ENCODE measurements at places on chromosomes 11 and 22. TPM values are rescaled to one million over a fixed set of nuclear protein-coding genes. Genes with fewer than 3 reads are reported as not detected.

STARD10 gene
- total RNA-seq = 57.1 TPM

GRCh38 chr22:34045311-34045710 lies 125.0 kb upstream of the LARGE1 start:
- H3K27me3 ChIP-seq = no peaks in the 10 kb centered on the region
- H3K4me1 ChIP-seq = no peaks in the 10 kb centered on the region
- DNase-seq = no peak
- H3K27ac ChIP-seq = no peak overlapping the region
- H3K36me3 ChIP-seq = no peaks in the 10 kb centered on the region
- H3K4me3 ChIP-seq = no peak overlapping the region

DNA sequence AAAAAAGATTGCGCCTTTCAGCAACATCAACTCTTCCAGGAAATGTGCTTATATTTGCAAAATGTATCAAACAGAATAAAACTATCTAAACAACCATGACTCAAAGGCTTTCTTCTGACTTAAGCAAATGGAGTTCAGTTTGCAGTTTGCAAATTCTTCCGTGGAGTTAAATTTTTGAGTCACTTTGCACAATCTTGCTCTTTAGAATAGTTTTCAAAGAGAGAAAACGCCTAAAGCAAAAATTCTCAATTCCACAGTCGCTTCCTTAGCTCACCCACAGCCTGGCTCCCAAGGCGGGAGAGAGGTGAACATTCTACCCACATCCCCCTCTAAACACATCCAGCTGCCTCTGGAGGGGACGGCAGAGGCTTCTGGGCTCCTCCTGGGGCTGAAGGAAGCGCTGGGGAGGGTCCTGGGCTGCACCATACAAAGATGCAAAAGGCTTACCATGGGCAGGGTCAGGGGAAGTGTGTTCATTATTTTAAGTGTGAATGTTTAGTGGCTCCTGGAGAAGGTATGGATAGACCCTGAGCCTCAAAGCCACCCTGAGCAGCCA lies 1487.3 kb downstream of the TBC1D22A start:
- no peak overlapping the region for H3K4me3 ChIP-seq
- H3K27ac ChIP-seq = no peak overlapping the region
- no peaks in the 10 kb centered on the region for H3K36me3 ChIP-seq

- H3K4me1 ChIP-seq = peaks cover 27% of the 10 kb centered on the region
- peak overlapping the region; percentile 64 for H3K27ac ChIP-seq
- H3K4me3 ChIP-seq = no peak overlapping the region
- H3K36me3 ChIP-seq = no peaks in the 10 kb centered on the region
These were observed 16.2 kb upstream of the ACCSL start for GRCh38 chr11:44031549-44031948.

DNA sequence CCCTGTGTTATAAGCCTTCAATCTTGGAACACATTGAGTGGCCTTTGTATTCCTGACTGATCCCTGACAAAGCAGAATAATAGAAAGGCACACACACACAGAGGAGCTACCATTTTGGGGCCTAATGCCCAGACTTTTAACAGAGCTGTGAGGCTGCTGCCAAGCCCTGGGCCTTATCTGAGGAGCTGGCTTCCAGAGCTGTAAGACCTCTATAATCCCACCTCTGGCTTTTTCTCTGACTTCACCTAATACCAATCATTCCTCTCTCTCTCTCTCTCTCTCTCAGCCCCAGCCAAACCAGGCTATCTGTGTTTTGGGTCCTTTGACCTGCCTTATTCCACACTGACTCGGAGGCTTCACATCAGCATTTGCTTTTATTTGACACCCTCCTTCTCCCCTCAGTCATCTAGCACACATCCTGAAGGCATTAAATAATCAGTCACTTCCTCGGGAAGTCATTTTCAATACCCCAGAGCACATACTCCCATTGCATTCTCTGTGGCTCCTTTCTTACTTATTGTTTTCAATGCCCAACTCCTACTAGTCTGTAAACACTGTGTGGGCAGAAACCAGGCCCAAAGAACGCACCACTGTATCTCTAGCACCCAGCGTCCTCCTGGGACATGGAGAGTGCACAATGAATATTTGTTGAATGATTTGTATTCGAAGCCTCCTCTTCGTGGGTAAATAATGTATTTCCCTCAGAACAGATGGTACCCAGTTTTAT lies 21.2 kb upstream of the TRIM44 start:
- no peaks in the 10 kb centered on the region for H3K36me3 ChIP-seq
- H3K4me3 ChIP-seq = no peak overlapping the region
- H3K27me3 ChIP-seq = no peaks in the 10 kb centered on the region
- no peaks in the 10 kb centered on the region for H3K4me1 ChIP-seq
- no peak overlapping the region for H3K27ac ChIP-seq
- no peak for DNase-seq

DNA sequence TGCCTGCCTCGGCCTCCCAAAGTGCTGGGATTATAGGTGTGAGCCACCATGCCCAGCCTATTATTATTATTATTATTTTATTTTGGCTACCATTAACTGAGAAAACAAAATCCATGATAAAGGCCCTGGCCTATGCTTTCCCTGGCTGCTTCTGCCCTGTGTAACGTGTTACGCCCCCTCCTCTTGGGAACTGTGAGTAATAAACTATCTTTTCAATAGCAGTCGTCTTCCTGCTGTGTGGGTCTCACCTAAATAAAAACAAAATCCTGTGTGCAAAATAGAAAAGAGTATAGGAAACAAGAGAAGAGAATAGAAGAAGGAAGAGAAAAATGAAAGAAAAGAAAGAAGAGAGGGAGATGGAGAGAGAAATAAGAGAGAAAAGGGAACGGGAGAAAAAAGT lies 237.0 kb downstream of the MIAT start:
- DNase-seq = no peak
- H3K27ac ChIP-seq = peak overlapping the region; percentile 76
- H3K4me1 ChIP-seq = peaks cover 41% of the 10 kb centered on the region
- H3K36me3 ChIP-seq = no peaks in the 10 kb centered on the region
- no peak overlapping the region for H3K4me3 ChIP-seq

BIRC2 gene
- total RNA-seq = 32.7 TPM

NAGA gene
- 28.6 TPM for total RNA-seq

APOA4 gene
- total RNA-seq = not detected

GRCh38 chr11:109970516-109971183 lies 122.5 kb upstream of the ZC3H12C start:
- H3K27ac ChIP-seq = no peak overlapping the region
- no peaks in the 10 kb centered on the region for H3K4me1 ChIP-seq
- DNase-seq = no peak
- no peaks in the 10 kb centered on the region for H3K36me3 ChIP-seq
- no peak overlapping the region for H3K4me3 ChIP-seq

DNA sequence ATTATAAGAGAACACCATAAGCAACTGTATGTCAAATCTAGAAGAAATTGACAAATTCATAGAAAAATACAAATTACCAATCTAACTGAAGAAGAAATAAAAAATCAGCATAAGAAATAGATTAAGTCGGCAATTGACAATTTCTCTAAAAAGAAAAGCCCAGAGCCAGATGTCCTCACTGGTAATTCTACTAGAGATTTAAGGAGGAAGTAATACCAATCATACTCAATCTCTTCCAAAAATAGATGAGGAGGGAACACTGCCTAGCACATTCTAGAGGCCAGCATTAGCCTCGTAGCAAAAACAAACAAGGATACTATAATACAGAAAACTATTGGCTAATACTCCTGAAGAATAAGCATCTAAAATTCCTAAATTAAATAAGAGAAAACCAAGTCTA lies 40.4 kb upstream of the IGLL5 start:
- no peaks in the 10 kb centered on the region for H3K36me3 ChIP-seq
- DNase-seq = no peak
- H3K27ac ChIP-seq = no peak overlapping the region
- H3K27me3 ChIP-seq = no peaks in the 10 kb centered on the region
- H3K4me3 ChIP-seq = no peak overlapping the region

GRCh38 chr22:20012741-20013331 lies 3.8 kb downstream of the ARVCF start:
- no peaks in the 10 kb centered on the region for H3K27me3 ChIP-seq
- DNase-seq = no peak
- no peak overlapping the region for H3K4me3 ChIP-seq
- H3K4me1 ChIP-seq = peaks cover 21% of the 10 kb centered on the region

F2 gene
- not detected for total RNA-seq

- DNase-seq = peak; percentile 90
- no peaks in the 10 kb centered on the region for H3K27me3 ChIP-seq
- H3K36me3 ChIP-seq = no peaks in the 10 kb centered on the region
- peak overlapping the region; percentile 87 for H3K27ac ChIP-seq
- H3K4me3 ChIP-seq = no peak overlapping the region
These were observed 30.6 kb downstream of the MCHR1 start for GRCh38 chr22:40709752-40710413.

- H3K4me3 ChIP-seq = no peak overlapping the region
- H3K27ac ChIP-seq = no peak overlapping the region
- no peaks in the 10 kb centered on the region for H3K36me3 ChIP-seq
- H3K27me3 ChIP-seq = no peaks in the 10 kb centered on the region
- H3K4me1 ChIP-seq = no peaks in the 10 kb centered on the region
These were observed 45.6 kb upstream of the POLD3 start for GRCh38 chr11:74546752-74547151.

PATE4 gene
- not detected for total RNA-seq

MAPK8IP2 gene
- 2.2 TPM for total RNA-seq

DNA sequence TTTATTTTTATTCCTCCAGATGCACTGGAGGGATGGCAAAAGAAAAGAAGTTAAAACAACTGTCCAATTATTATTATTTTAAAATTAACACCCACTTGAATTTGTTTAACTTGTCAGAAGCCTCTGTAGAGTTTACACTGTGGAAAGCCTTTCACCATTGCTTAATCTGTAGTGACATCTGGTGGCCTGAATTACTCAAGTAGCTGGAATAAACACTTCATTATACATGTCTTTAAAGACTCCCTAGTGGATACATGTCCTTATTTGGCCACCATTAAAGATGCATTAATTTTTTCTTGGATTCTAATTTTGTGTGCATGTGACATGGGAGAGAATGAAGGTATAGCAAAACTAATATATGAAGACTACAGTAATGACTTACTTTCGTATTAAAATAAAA lies 1496.5 kb downstream of the FAM181B start:
- no peak overlapping the region for H3K4me3 ChIP-seq
- DNase-seq = no peak
- H3K27me3 ChIP-seq = no peaks in the 10 kb centered on the region
- no peak overlapping the region for H3K27ac ChIP-seq
- no peaks in the 10 kb centered on the region for H3K4me1 ChIP-seq

KCNK4 gene
- not detected for total RNA-seq

GRCh38 chr22:50342651-50343540 lies at the start of gene PPP6R2:
Gene PPP6R2, plus strand, starts transcription at chr22:50343327. Its CDS starts 50,582 bp downstream, at chr22:50393909.
- peak within 1 kb of the TSS; percentile 85 for H3K27ac ChIP-seq
- H3K4me3 ChIP-seq = peak within 1 kb of the TSS; percentile 76
- no peaks in the 10 kb centered on the region for H3K36me3 ChIP-seq
- peak; percentile 90 for DNase-seq
- H3K27me3 ChIP-seq = no peaks in the 10 kb centered on the region

GRCh38 chr11:64767344-64768299 lies 7.8 kb upstream of the PYGM start:
- no peaks in the 10 kb centered on the region for H3K4me1 ChIP-seq
- H3K27me3 ChIP-seq = no peaks in the 10 kb centered on the region
- no peak overlapping the region for H3K4me3 ChIP-seq
- DNase-seq = peak; percentile 86
- H3K27ac ChIP-seq = peak overlapping the region; percentile 73

- H3K4me1 ChIP-seq = no peaks in the 10 kb centered on the region
- H3K27ac ChIP-seq = no peak overlapping the region
- no peaks in the 10 kb centered on the region for H3K27me3 ChIP-seq
- DNase-seq = peak; percentile 40
- H3K4me3 ChIP-seq = no peak overlapping the region
These were observed 40.2 kb upstream of the EMID1 start for GRCh38 chr22:29165321-29166060.

DNA sequence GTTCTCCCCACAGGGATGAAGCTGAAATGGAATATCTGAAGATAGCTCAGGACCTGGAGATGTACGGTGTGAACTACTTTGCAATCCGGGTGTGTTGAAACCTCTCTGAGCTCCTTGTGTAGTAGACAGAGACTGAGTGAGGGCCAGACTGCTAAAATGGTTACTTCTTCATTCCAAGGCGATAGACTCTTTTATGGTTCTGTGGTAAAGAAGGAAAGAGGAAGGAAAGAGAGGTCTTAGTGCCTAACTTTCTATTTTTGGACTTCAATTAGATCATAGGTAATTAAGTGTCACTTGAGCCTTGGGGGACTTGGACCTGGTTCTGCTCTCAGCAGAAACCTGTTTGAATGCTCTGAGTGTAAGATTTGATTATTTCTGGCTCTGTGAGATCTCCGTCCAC lies 54.7 kb downstream of the NF2 start:
- H3K4me3 ChIP-seq = no peak overlapping the region
- no peaks in the 10 kb centered on the region for H3K27me3 ChIP-seq
- no peak overlapping the region for H3K27ac ChIP-seq
- H3K36me3 ChIP-seq = peaks cover 9% of the 10 kb centered on the region
- no peaks in the 10 kb centered on the region for H3K4me1 ChIP-seq
- no peak for DNase-seq

GRCh38 chr11:129447654-129448239 lies 72.1 kb downstream of the BARX2 start:
- H3K27ac ChIP-seq = no peak overlapping the region
- H3K27me3 ChIP-seq = no peaks in the 10 kb centered on the region
- H3K4me1 ChIP-seq = no peaks in the 10 kb centered on the region
- no peak overlapping the region for H3K4me3 ChIP-seq
- DNase-seq = no peak
- no peaks in the 10 kb centered on the region for H3K36me3 ChIP-seq

E2F8 gene
- 1.2 TPM for total RNA-seq

- no peak overlapping the region for H3K27ac ChIP-seq
- no peaks in the 10 kb centered on the region for H3K4me1 ChIP-seq
- no peaks in the 10 kb centered on the region for H3K27me3 ChIP-seq
These were observed 20.6 kb upstream of the TRIM44 start for GRCh38 chr11:35641964-35642363.

DNA sequence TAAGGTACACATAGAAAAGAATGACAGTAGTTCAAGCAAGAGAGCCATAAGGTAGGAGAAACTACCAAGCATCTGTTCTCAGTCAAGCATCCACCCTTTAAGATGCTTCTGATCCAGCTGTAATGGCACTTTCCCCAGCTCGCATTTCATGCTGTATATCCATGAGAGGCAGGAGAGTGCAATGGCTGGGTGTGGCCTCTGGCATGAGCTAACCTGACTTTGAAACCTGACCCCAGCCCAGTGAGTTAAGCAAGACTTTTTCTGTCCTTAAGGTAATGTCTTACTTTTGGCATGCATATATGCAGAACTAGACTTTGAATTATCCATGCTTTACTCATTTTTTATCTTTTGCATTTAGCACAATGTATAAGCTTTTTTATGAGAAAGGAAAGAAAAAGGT lies 79.8 kb upstream of the CNTN5 start:
- H3K36me3 ChIP-seq = no peaks in the 10 kb centered on the region
- H3K4me3 ChIP-seq = no peak overlapping the region
- no peaks in the 10 kb centered on the region for H3K27me3 ChIP-seq
- no peak overlapping the region for H3K27ac ChIP-seq

DNA sequence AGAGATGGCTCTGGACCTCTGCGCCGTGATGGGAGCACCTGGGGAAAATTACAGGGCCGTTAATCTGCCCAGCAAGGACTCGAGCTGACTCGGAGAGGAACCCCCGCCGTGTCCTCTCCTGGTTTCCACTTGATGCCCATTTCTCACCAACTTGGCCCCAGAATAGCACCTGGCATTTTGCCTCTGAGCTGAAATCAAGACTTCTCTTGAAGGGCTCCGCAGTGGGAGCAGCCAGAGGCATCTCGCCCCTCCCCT lies 19.0 kb upstream of the CABP7 start:
- no peak overlapping the region for H3K27ac ChIP-seq
- no peaks in the 10 kb centered on the region for H3K27me3 ChIP-seq
- no peaks in the 10 kb centered on the region for H3K36me3 ChIP-seq
- DNase-seq = no peak

SEC14L6 gene
- total RNA-seq = 0.83 TPM

MS4A3 gene
- not detected for total RNA-seq

- H3K4me1 ChIP-seq = peaks cover 49% of the 10 kb centered on the region
- peak overlapping the region; percentile 95 for H3K27ac ChIP-seq
- peak; percentile 94 for DNase-seq
- no peaks in the 10 kb centered on the region for H3K27me3 ChIP-seq
These were observed 1.4 kb downstream of the CTTN start for GRCh38 chr11:70399681-70400112.

Data from sigmoid colon (tissue), 7 donors.